Activated CD8-positive, alpha-beta memory T cell treated with anti-CD3 and anti-CD28 coated beads for 1 hour (primary cell): ENCODE measurements at places on chromosomes 4 and X.

- DNase-seq: no peak
Observed at GRCh38 chr4:69484011-69484410, 11.7 kb downstream of the UGT2B4 start.

GRCh38 chr4:123659262-123659661 is 262.7 kb downstream of the SPRY1 start:
- DNase-seq: no peak

- no peak for DNase-seq
Observed at GRCh38 chr4:2906218-2906617, 57.0 kb downstream of the NOP14 start.

- DNase-seq: no peak
Observed at GRCh38 chr4:162485486-162485885, 321.7 kb upstream of the FSTL5 start.

DNA sequence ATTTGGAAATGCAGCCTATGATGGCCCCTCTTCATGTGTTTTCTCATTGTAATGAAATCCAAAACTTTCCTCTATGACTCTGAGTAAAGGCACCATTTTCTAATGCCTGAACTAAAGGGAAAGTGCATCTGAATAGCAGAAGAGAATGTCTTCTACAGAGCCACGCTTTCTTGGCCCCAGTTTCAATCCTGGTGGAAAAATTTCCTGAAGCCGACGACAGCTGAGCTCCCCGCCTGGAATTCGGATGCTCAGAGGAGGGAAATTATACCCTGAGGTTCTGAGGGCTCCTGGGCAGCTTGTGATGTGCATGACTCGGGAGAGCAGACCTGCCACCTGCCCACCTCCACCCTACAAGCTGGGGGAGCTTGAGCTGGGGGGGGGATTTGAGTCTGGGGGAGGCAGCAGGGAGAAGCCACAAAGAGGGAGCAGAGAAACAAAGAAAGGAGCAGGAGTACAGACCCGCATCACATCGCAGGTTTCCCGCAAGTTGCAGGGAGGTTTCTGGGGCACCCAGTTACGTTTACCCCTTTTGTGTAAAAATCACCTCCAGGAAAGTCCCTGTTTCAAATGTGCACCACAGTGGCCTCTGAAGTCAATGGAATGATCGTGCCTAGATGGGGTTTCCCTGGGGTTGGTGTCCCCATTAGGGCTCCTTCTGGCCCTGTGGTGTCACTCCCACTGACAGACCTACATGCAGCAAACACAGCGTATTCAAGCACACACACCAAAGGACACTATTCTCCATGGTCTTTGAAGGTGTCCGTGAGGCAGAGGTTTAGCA is 145.6 kb upstream of the RBPJ start:
- DNase-seq: no peak

- no peak for DNase-seq
Observed at GRCh38 chrX:81120258-81120935, 81.3 kb downstream of the HMGN5 start.

DNA sequence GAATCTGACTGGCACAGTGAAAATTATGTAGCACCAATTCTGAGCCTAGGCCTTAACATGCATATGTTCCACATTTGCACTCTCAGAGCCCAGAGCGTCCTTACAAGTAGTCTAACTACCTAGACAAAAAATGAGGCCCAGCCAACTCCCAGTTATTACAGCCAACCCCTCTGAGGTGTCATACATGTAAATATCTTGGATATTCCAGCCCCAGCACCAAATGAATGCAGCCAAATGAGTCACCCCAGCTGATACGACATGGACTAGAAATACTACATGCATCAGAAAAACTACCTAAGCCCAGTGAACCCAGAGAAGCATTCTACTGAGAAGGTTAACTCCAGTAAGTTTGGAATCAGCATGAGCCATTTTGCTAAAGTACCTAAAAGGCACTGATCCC is 145.1 kb downstream of the STPG2 start:
- DNase-seq: no peak

DNA sequence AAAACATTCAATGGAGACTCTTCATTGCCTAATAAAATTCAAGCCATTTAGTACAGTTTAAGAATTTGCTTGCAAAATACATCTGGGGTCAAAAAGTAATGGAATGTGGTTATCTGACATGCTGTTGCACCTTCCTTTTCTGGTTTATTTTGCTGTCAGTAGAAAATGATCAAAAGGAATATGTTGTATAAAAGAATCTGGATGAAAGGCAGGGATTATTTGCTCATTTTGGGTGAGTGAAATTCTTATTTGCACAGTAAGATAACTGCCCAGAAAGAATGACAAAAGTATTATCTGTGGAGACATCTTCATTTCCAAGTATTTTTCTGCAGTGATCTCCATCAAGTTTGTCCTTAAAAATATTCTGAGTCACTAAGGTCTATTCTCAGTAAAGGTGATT is 30.4 kb downstream of the BOD1L1 start:
- DNase-seq: no peak

DNA sequence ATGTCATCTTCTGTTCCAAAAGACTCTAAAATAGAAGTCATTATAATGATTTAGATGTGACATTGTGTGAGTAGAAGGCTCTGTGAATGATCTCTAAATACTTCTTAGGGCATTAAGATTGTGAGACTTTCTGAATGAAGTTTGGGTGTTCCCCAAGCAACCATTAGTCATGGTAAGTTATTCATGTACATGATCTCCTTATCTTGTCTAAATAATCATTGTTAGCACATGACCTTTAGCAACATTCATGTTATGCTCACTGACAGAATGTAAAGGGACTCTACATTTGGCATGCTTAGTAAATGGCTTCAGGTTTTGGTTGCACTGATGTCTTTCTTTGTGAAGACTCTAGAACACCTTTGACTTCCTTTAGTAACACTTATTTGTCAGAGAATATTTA is 140.8 kb upstream of the AGA start:
- DNase-seq: no peak

- DNase-seq: no peak
Observed at GRCh38 chr4:94766856-94767255, 9.1 kb downstream of the BMPR1B start.

DNA sequence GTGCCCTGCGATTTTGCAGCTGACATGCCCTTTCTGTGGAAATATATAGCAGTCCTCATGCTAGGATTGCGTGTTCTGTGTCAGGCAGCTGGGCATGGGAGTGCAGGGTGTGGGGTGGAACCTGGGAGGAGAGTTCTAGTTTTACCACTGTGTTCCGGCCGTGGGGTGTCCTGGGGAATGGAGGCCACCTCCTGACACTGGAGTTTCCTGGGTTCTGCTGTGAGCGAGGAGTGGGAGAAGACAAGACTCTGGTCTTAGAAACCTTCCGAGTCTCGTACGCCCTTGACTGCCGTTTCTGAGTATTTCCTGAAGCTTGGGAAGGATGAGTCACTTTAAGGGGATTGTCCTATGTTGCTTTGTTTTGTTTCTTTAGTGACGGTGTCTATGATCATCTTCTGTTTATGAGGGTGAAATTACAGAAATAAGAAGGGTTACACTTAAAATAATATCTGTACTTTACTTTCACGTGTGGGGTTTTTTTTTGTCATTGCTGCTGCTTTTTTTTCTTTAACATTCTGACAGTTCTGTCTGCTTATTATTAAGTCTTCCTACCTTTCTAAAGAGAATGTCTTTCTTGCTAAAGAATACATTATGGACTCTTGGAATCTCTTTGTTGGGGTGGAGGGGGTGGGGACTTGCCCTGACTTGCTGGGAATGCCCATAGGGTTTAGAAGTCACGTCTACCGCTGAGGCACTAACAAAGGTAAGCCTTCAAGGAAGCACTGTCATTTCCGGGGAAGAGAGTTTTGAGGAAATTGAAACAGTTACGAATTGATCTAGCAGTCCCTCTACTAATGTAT is 19.1 kb downstream of the CD99 start:
- DNase-seq: no peak

- DNase-seq: no peak
Observed at GRCh38 chr4:20351360-20352162, 99.9 kb downstream of the SLIT2 start.

- no peak for DNase-seq
Observed at GRCh38 chr4:55625835-55626234, 10.3 kb downstream of the NMU start.

GRCh38 chr4:176187624-176188023 is 7.8 kb downstream of the SPATA4 start:
- DNase-seq: no peak

DNA sequence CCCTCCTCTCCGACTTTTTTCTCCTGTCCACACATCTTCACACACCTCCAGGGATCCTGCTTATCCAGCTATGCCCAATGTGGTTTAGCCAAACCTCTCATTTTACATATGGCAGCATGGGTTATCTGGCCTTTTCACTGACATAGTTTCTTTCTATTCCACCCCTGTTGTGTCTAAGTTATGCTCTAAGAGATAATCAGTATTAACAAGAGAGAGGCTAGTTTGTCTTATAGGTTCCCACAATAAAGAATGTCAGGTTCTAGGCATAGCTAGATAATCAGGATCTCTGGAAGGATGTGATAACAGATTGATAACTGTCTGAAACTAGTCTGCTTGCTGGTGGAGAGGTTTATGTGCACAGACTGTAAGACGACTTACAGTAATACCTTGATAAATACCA is 7.7 kb upstream of the GALNT7 start:
- no peak for DNase-seq

GRCh38 chr4:80081566-80081965 is 8.5 kb upstream of the ANTXR2 start:
- DNase-seq: no peak

DNA sequence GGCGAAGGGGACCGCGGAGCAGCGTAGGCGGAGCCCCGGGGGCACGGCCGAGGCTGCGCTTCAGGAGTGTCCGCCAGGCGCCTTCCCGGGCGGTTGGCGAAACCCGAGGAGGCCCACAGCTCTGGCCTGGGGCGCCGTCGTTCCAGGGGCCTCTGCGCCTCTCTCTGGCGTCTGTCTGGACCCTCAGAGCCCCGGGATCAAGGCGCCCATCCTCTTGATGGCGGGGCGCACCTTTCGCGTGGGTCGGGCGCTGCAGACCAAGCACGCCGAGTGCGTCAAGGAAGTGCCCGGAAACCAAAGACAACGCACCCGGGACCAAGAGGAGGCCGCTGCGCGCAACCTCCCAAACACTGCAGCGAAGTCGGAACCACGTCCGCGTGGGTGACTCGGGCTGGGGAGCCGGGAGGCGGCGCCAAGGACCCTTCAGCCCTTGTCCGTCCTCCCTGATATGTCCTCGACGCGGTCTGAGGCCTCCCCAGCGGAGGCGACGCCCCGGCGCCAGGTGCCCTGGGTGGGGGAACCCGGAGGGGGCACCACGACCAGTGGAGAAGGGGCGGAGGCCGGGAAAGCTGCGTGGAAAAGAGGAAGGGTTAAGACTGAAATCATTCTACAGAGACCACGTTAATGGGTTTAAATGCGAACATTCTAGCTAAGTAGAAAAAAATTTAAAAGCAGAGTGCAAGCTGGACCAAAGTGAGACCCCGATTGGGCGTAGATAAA is 9.9 kb downstream of the HMX1 start:
- DNase-seq: no peak

- DNase-seq: no peak
Observed at GRCh38 chr4:20119141-20119540, 132.6 kb upstream of the SLIT2 start.

GRCh38 chr4:110275871-110276270 is 77.5 kb upstream of the ELOVL6 start:
- no peak for DNase-seq

DNA sequence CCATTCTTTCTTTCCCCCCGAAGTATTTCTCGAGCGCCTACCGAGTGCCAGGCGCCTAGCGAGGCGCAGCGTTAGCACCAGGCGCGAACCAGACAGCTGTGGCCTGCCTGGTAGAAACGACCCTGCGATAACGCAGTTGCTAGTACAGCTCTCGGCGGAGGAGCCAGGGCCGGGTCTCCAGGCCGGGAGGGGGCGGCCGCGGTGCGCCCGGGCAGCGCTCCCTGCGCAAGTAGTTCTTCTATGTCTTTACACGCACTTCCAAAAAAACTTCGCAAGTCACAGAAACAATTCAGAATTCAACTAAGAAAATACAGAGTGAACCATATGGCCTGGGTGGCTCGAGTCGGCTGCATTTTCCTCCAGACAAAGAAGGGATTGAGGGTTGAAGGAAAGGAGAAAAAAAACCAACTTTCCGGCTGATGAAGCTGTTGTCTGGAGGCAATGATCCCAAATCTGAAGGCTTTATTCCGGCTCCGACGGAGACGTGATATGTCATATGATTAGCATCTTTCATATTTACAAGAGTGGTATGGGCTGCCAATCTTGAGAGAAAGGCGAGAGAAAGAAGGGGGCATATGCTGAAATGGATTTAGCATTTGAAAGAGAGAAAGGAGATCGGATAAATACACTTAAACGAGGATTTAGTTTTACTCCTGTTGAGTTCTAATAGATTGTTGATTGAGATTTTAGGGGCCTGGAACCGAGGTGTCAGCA is 7.2 kb upstream of the NEUROG2 start:
- DNase-seq: no peak

GRCh38 chrX:148854306-148854705 is 353.9 kb downstream of the AFF2 start:
- DNase-seq: no peak

DNA sequence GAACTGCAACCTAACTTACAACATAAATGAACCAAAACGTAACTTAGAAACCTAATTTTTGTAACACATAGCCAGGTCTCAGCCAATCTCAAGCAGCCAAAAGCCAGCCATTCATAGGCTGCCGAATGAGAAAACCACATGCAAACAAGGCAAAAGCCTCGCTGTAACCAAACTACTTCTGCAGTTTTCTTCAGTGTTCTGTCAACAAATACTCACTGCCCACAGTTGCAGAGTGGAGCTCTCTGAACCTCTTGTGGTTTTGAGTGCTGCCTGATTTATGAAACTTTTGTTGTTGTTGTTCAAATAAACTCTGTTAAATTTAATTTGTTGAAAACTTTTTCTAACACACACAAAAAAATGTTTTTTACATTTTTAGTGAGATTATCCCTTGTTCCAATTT is 251.2 kb downstream of the PAPSS1 start:
- no peak for DNase-seq

DNA sequence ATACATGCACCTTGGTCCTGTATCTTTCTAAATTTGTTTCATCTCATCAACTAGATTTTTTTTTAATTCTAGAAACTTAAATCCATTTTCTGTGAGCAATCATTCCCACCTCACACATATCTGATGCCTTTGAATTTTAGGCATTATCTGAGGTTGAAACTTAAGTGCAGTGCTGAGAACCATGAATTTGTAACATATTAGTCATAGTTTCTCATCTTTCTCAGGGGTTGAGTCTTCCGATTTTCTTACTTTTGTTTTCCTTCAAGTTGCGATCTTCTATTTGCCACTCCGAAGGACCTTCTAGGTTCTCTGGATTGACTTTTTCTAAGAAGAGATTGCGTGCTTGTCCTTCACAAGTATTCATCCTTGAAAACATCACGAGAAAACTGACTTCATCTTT is 3.7 kb upstream of the NR0B1 start:
- no peak for DNase-seq
